Activated T-helper 17 cell treated with anti-CD3 and anti-CD28 coated beads, Interleukin-2, amount 50 U/mL, for 72 hours (primary cell): ENCODE measurements at places on chromosomes 2 and 18. TPM values are rescaled to one million over a fixed set of nuclear protein-coding genes. Genes with fewer than 3 reads are reported as not detected.

CPO gene
- total RNA-seq = not detected

DNA sequence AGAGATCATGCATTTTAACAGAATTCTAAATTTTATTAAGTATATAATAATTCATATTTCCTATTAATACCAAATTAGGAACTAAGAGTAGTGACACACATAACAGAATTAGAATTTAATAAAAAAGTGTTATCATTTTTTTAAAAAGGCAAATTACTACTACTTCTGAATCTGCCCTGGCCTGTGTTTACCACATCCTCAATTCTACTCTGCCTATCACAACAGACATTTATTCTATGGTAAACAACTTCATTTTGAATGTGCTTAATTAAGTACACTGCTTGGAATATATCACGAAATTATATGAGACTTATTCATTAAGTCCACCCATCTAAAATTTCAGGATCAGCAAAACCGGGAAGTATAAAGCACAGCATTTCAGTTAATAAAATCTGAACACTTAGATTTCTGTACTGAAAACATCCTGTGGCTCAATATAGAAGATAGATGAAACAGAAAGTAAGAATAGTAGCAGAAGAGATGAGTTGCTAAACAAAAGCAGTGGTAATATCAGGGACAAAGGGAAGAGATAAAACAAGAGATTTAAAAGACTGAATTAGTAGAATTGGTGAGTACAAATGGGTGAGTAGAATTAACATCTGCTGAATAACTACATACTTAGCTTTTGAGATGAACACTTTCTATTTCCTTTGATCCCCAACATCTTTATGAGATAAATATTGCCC, 3.7 kb downstream of the SMC6 start:
- no peak for ATAC-seq

GRCh38 chr2:234571620-234572407, 74.9 kb upstream of the ARL4C start:
- no peak for ATAC-seq

- no peak for ATAC-seq
Measured at GRCh38 chr2:48749291-48750127, 6.0 kb downstream of the LHCGR start.

- ATAC-seq = no peak
Measured at GRCh38 chr2:107607473-107607872, 219.2 kb upstream of the RGPD4 start.
